ENCODE measurements at places on chromosomes 2 and 18. TPM values are rescaled to one million over a fixed set of nuclear protein-coding genes. Genes with fewer than 3 reads are reported as not detected.
A peak's percentile ranks its signal among the peaks of the same experiment; 100 is the strongest.

- no peaks in the 10 kb centered on the region for H3K27me3 ChIP-seq
- H3K36me3 ChIP-seq, result peaks cover 7% of the 10 kb centered on the region
- DNase-seq, result no peak
- H3K27ac ChIP-seq, result peak overlapping the region; percentile 67
- H3K4me3 ChIP-seq, result peak overlapping the region; percentile 28
Measured at GRCh38 chr2:64021578-64021977, 2.4 kb upstream of the VPS54 start.

DNA sequence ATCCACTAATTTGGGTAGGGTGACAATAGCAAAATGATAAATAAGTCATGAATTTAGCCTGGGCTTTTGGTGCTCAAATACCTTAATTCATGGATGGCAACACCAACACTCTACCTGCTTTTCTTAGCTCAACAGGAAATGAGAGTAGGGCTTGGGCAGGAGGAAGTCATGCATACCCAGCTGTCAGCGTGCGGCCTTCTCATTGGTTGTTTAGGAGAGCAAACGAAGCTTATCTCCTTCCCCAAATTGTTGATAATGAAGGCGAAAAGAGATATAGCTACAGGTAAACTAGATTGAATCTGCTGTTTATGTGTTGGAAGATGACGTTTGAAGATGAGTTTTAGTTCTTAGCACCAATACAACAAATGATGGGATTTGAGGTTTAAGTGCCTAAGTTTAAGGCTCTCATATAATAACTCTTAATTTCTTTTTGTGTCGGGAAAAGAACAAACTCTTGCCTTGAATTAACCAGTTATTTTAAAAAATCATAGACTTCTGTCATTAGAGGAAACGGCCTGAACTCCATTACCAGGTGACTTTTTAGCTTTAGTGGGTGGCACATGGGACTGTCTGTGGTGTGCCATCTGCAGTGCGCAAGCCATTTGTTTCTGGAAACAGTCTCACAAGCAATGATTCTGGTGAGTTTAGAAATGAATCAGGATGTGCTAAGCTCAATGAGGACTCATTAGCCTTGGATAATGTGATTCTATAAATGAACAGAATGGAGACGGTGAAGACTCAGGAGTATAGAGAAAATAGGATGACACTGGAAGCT lies 19.8 kb downstream of the MAP4K4 start:
- peaks cover 48% of the 10 kb centered on the region for H3K36me3 ChIP-seq
- peak overlapping the region; percentile 38 for H3K4me3 ChIP-seq
- no peaks in the 10 kb centered on the region for H3K27me3 ChIP-seq
- peaks cover 66% of the 10 kb centered on the region for H3K4me1 ChIP-seq
- peak overlapping the region; percentile 79 for H3K27ac ChIP-seq

DNA sequence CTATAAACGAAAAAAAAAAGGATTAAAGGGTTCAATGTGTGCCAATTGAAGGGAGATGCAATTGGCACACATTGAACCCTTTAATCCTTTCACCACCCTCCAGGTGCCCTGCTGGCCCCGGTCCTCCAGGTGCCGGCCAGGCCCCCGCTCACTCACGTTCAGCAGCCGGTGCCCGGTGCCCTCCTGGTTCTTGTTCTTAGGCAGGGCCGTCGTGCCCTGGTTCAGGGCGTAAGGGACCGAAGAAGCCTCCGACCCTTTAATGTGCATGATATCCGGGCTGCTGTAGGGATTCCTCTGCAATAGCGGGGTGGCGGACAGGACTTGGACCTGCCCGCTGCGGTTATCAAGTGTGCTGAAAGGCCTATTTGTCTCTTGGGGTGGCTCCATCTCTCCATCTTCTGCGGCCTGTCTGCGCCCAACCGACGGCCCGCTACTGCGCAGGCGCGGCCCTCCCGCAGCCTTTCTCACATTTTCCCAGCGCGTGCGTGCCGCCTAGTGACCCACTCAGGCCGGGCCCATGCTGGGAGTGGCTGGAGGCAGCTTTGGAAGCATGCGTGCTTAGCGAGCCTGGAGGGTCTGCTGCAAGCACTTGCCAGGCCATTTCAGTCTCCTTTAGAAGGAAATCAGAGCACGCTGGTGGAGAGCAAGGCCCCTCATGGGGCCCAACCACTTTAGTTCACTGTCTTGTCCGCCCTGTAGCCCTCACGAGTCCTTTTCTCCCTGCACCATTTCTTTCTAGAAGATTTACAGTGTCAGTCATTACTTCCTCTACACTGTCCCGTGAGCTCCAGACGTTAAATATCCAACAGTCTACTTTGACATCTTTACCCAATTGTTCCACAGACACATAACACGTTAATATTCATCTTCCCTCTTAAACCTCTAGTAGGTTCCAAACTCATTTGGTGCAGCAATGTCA lies 24.3 kb downstream of the TMEM237 start:
- H3K4me3 ChIP-seq, result no peak overlapping the region
- DNase-seq, result no peak
- no peaks in the 10 kb centered on the region for H3K36me3 ChIP-seq
- H3K4me1 ChIP-seq, result no peaks in the 10 kb centered on the region
- H3K27ac ChIP-seq, result no peak overlapping the region

- no peak overlapping the region for H3K4me3 ChIP-seq
- H3K27me3 ChIP-seq, result peaks cover 3% of the 10 kb centered on the region
- H3K4me1 ChIP-seq, result no peaks in the 10 kb centered on the region
Measured at GRCh38 chr2:63719052-63719451, 122.6 kb upstream of the UGP2 start.

The SH2D6 gene
- total RNA-seq, result 1.5 TPM

The BOLA3 gene
- 55.4 TPM for total RNA-seq

The CXCR1 gene
- total RNA-seq, result 3.0 TPM
